ENCODE measurements at places on chromosomes 6 and 20. TPM values are rescaled to one million over a fixed set of nuclear protein-coding genes. Genes with fewer than 3 reads are reported as not detected.

The VWA7 gene
- polyA plus RNA-seq, result 5.3 TPM

The SYTL3 gene
- polyA plus RNA-seq, result 3.8 TPM

The BTN1A1 gene
- not detected for polyA plus RNA-seq

The MRAP2 gene
- polyA plus RNA-seq, result 1.4 TPM

The ZNF512B gene
- polyA plus RNA-seq, result 21.6 TPM

The COX4I2 gene
- polyA plus RNA-seq, result not detected

The SLC22A2 gene
- polyA plus RNA-seq, result not detected

The GPX5 gene
- not detected for polyA plus RNA-seq

The ALDH8A1 gene
- 6.9 TPM for polyA plus RNA-seq

The PMEPA1 gene
- 5.0 TPM for polyA plus RNA-seq

The F13A1 gene
- not detected for polyA plus RNA-seq

The GGTLC1 gene
- not detected for polyA plus RNA-seq

The LRFN2 gene
- 16.8 TPM for polyA plus RNA-seq

The BMP2 gene
- 1.1 TPM for polyA plus RNA-seq

The CGA gene
- not detected for polyA plus RNA-seq

The RIPPLY2 gene
- polyA plus RNA-seq, result 5.0 TPM

The OR11A1 gene
- polyA plus RNA-seq, result not detected

The CRISP3 gene
- polyA plus RNA-seq, result not detected

The HSPA1B gene
- polyA plus RNA-seq, result 120 TPM

The TUBB2B gene
- 3,711 TPM for polyA plus RNA-seq

The C6orf58 gene
- polyA plus RNA-seq, result 0.52 TPM

The MAN1A1 gene
- polyA plus RNA-seq, result 5.6 TPM

The EPHA7 gene
- 17.4 TPM for polyA plus RNA-seq
